ENCODE measurements at places on chromosomes 11 and 22.

DNA sequence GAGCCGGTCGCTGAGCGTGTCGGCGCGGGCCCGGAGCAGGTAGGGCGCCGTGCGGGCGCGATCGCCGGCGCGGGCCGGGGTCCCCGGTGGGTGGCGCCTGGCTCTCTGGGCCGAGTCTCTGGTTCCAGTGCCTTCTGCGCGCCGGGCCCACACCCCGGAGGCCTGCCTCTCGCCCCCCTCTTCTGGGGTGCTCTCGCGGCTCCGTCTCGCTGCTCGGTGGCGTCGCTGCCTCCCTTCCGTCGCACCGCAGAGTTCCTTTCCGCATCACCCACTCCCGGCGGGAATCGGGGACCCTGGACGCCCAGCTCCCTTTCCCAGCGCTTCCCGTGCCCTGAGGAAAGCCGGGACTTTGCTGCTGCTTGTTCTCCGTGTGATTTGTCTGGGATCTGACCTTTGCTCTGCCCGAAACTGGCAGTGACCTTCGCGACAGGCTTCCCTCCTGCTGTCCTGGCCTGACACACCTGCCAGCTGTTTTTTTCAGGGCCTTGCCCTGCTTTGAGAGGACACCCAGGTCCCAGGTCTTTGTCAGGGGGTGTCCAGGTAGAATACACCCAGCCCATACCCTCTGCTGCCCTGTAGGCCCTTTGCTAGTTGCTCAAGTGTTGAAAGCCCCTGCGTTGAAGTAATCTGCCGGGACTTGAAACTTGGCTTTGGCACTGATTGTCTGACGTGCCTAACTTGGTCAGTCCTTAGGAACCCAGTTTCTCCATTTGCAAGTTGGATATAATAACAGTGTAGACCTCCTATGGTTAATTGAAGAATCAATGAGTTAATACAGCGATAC lies 711 bp downstream of the FDX1 start:
- DNase-seq, result peak; percentile 18

DNA sequence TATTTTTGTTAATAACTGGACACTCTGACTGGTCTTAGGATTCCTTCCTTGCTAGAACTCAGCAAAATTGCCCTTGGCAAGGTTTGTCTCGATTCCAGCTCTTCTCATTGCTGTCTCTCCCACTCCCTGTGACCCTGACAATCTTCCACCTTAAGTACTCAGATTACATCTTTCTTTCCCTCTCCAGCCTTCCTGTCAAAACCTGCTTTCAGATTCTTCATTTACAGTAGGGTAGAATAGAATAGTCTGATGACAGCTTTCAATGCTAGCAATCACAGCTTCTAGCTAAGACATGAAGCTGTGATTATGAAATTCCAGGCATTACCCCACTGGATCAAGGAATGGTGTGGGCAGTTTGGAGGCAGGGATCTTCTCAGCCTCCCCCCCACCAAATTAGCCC lies 39.2 kb upstream of the LMO2 start:
- no peak for DNase-seq

- no peak for DNase-seq
Measured at GRCh38 chr11:66026017-66026529, at the start of gene CATSPER1. Gene CATSPER1 (minus strand): TSS chr11:66026479. CDS start chr11:66026379, 100 bp downstream.

DNA sequence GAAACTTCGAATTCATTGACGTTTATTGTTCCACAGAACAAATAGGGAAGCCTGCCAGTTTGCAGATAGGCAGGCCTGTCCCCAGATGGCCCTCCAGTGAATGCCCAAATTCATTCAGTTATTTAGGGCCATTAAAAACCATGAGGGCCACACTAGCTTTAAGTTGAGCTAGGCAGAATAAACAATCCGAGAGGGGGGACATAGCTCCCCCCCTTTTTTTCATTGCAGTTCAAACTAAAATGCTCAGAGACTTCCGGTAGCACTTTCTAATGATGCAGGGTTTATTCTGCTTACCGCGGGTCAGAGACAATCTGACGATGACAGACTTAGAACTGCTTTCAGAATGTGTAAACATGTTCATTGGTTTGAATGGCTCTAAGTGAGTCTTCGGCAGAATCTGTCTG lies 72.0 kb downstream of the ZBTB16 start:
- no peak for DNase-seq

GRCh38 chr22:38494939-38495338 lies 11.2 kb downstream of the DDX17 start:
- no peak for DNase-seq

DNA sequence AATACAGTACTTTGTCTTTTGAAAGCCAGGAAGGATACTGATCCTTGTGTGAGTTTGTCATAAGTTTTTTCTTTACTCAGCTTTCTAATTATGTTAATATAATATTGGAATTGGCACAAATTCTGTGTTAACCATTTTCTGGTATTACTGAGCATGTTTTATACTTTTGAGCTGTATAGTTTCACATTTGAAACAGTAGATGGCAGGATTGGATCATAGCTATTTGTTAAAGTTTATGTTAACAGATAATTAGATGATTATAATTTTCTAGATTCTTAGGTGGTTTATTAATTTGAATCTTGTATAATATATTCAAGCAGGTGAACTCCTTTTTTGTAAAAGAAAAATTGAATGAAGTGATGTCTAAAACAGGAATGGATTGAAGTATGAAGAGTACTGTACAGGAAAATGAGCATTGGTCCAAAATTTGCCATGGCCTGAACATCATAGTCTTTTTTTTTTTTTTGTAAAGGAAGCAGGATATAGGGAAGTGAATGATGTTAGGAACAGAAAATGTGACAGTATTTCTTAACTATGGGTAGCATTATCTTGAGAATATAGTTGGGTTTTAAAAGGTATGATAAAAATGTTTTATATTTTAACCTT lies 102.0 kb downstream of the CYP2R1 start:
- no peak for DNase-seq

DNA sequence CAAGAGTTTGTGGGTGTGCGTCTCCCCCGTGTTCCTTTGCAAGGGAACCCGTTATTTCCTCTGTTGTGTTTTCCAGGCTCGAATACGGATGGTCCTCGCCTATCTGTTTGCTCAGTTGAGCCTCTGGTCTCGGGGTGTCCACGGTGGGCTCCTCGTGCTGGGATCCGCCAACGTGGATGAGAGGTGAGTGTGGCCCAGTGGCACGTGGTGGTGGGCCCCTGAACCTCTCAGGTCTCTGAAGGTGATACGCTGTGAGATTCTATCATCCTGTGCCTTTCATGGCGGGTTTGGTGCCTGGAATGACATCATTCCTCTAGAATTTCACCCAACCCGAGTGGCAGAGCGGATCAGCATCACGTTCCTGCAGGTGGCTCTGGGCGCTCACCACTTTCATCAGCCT lies 32.5 kb downstream of the NADSYN1 start:
- no peak for DNase-seq

GRCh38 chr11:78706551-78706950 lies 131.9 kb upstream of the NARS2 start:
- DNase-seq, result no peak

GRCh38 chr22:21009638-21010425 lies 5.1 kb upstream of the P2RX6 start:
- no peak for DNase-seq
